ENCODE measurements at places on chromosomes 16 and 17.

- no peak for DNase-seq
Observed at GRCh38 chr17:40498281-40499084, 2.9 kb downstream of the TNS4 start.

- DNase-seq, result no peak
Observed at GRCh38 chr16:49961089-49961488, 63.9 kb upstream of the CNEP1R1 start.

- no peak for DNase-seq
Observed at GRCh38 chr17:78920528-78920927, 4.7 kb downstream of the TIMP2 start.

GRCh38 chr16:8722025-8722348, 47.6 kb downstream of the ABAT start:
- DNase-seq, result no peak

- no peak for DNase-seq
Observed at GRCh38 chr16:63422715-63423114, 1386.5 kb upstream of the CDH8 start.

DNA sequence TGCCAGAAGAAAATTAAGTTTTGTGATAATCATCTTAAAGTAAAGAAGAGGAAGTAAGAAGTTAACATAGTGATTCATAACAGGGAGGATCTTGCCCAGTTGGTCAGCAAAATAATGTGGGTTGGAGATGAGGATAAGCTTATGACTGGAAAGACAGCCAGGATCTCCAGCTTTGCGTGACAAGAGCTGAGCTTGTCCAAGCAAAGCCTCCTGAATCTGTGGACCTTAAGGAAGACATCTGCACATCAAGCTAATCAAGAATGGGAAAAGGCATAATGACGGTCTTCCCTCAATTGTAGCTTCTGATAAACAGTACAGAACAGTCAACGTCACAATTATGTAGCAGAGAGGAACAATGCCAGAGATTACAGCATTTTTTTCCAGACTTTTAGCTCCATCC, 744.7 kb upstream of the GOT2 start:
- DNase-seq, result no peak

All from hematopoietic multipotent progenitor cell (in vitro differentiated cells).